Glutamatergic neuron (in vitro differentiated cells): ENCODE measurements at places on chromosomes 16 and 17. TPM values are rescaled to one million over a fixed set of nuclear protein-coding genes. Genes with fewer than 3 reads are reported as not detected.

DNA sequence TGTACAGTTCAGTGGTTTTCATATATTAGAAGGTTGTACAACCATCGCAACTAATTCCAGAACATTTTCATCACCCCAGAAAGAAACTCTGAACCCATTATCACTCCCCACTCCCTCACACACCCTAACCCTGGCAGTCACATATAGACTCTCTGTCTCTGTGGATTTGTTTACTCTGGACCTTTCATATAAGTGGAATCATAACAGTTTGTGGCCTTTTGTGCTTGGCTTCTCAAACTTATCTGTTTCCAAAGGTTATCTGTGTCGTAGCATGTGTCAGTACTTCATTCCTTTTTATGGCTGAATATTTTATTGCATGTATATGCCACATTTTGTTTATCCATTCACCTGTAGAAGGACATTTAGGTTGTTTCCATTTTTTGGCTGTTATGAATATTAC is 12.4 kb downstream of the TENT4B start:
- DNase-seq = no peak
- no peak overlapping the region for H3K4me3 ChIP-seq
- H3K36me3 ChIP-seq = no peaks in the 10 kb centered on the region
- no peaks in the 10 kb centered on the region for H3K27me3 ChIP-seq
- H3K4me1 ChIP-seq = peaks cover 2% of the 10 kb centered on the region

DNA sequence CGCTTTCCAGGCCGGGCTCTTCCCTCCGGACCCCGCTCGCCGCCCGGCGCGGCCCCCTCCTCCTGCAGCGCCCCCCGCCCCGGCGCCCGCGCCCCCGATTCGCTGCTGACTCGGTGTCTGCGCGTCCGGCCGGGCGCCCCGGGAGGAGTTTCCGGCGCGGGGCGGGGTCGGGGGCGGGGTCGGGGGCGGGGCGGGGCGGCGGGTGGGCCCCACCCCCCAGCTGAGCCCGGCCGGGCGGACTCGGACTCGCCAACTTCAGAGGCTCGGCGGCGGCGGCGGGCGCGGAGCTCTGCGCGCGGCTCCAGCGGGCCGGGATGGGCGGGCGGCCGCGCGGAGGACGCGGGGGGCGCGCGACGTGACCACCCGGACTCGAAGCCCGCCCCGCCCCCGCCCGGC is at the start of gene METRNL:
METRNL (plus strand) TSS at position 258 of the 396 bp plus-strand sequence. CDS start 207 bp downstream, outside the sequence.
- peak; percentile 83 for DNase-seq
- peaks cover 18% of the 10 kb centered on the region for H3K4me1 ChIP-seq
- H3K27ac ChIP-seq = no peak within 1 kb of the TSS

DNA sequence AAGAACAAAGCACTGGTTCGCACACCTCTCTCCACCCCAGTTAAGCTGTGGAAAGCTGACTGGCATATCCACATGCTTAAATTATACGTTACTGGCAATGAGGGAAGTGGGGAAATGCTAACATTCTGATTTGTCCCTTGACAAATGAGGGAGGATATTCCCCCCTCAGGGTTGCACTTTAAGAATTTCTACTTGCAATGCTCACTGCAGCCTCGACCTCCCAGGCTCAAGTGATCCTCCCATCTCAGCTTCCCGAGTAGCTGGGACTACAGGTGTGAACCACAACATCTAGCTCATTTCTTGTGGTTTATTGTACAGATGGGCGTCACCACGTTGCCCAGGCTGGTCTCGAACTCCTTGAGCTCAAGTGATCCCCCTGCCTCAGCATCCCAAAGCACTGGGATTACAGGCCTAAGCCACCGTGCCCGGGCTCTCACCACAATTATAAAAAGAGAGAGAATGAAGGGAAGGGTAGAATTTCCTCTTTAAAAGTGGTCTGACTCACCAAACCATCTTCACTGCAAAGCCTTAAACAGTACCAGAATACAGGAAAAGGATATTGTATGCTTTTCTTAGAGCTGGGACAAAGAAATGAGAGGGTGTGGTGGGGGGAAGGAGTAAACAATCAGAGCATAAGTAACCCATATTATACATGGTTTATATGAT is 38.9 kb downstream of the KANSL1 start:
- H3K36me3 ChIP-seq = no peaks in the 10 kb centered on the region
- H3K27ac ChIP-seq = peak overlapping the region; percentile 23
- no peak for DNase-seq
- H3K4me1 ChIP-seq = peaks cover 33% of the 10 kb centered on the region
- H3K27me3 ChIP-seq = peaks cover 8% of the 10 kb centered on the region

GRCh38 chr16:30748634-30749445 is 615 bp downstream of the PHKG2 start:
- peak; percentile 66 for DNase-seq
- peaks cover 4% of the 10 kb centered on the region for H3K4me1 ChIP-seq
- H3K27ac ChIP-seq = peak overlapping the region; percentile 74
- peaks cover 9% of the 10 kb centered on the region for H3K27me3 ChIP-seq

DNA sequence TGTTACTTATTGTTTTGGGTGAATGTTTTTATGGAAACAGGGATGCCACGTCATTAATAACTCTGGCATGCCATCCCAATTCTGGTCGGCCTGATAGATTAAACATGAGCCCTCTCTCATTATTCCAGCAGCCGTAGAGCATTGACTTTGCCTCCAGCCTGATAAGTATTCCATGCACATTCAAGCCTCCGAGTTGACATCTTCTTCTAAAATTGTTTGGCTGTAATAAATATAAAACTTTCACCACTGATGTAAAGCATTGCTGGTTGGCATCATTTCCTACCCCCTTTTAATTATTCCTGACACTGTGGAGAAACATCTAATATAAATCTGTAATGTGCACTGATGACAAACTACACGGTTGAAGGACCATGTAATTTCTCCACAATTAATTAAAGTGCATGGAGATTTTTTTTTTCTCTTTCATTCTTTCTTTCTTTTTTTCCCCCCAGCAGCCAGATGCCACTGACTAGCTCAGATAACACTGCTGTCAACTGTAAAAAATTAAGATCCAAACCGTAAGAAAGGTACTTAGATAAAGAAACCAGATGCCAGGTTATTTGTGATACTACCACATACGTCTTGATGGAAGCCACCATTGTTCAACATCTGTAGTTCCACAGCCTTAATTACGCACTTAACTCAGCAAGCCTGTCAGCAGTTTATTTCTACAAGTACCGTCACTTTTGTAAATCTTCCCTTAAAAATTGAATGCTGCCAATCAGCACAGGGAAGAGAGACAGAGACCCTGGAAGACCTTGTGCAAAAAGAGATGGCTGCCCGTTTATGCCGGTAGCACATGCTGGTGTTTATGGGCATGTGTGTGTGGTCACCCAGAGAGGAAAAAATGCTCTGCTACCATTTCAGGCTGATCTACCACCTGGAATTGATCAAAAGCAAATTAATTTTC is 237.7 kb downstream of the IRX3 start:
- H3K4me3 ChIP-seq = no peak overlapping the region
- H3K27ac ChIP-seq = no peak overlapping the region
- H3K4me1 ChIP-seq = peaks cover 2% of the 10 kb centered on the region
- DNase-seq = no peak
- H3K27me3 ChIP-seq = no peaks in the 10 kb centered on the region

GRCh38 chr16:66026211-66026610 is 340.3 kb upstream of the CDH5 start:
- no peak overlapping the region for H3K4me3 ChIP-seq
- no peaks in the 10 kb centered on the region for H3K27me3 ChIP-seq
- H3K36me3 ChIP-seq = no peaks in the 10 kb centered on the region
- no peak overlapping the region for H3K27ac ChIP-seq

DNA sequence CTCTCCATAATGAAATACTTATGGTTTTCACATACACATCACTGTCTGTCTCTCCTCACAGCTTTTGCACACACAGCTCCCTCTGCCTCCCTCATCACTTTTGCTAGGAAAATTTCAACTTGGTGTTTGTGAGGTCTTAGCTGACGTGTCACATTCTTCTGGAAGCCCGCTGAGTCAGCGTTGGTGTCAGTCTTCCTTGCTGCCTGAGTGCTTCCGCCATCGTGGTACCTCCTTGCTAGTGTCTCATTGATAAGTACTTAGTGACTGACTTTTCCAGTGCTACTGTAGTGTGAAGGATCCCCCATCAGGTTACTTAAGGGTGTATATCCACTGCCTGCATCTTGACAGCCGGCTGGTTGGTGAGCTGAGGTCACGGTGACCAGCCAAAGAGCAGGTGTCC is 33.5 kb downstream of the CA10 start:
- no peaks in the 10 kb centered on the region for H3K4me1 ChIP-seq
- DNase-seq = no peak
- H3K27ac ChIP-seq = no peak overlapping the region
- H3K4me3 ChIP-seq = no peak overlapping the region

DNA sequence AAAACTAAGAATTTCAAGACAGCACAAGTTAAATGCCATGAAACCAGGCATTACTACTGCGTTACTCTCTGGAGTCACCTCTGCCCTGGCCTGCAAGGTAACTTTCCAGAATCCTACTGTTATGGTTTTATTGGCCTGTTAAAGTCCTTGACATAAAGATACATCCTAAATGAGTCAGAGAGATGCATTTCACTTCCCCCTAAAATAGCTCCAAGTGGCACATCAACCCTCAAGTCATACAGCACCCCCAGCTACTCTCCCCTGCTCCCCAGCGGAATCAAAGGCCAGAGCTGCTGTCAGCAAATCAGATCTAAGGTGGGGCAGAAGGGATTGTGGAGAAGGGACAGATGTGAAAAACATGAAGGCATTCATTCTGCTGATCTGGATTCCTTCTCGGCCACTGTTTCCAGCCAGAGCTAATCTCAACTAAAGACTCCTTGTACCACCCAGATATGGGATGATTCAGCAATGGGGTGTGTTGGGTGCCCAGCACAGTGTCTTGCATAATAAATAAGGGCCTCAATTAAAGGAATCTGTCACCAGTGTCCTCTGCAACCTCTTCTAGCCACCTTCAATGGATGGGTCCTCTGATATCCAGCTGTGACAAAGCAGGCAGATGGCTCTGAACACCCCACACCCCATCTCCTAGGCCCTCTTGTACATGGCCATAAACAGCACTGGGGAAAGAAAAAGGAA is 8.5 kb upstream of the CCL1 start:
- H3K4me1 ChIP-seq = peaks cover 1% of the 10 kb centered on the region
- H3K36me3 ChIP-seq = no peaks in the 10 kb centered on the region
- DNase-seq = no peak
- peaks cover 3% of the 10 kb centered on the region for H3K27me3 ChIP-seq

The ABCA5 gene
- 485 TPM for total RNA-seq

The MYH13 gene
- not detected for total RNA-seq
